ENCODE measurements at places on chromosomes 16 and 17.

- no peak for DNase-seq
These were observed 6.0 kb upstream of the TBC1D3B start for GRCh38 chr17:36182176-36183000.

- DNase-seq, result no peak
These were observed 2.0 kb downstream of the HOXB8 start for GRCh38 chr17:48612854-48613691.

DNA sequence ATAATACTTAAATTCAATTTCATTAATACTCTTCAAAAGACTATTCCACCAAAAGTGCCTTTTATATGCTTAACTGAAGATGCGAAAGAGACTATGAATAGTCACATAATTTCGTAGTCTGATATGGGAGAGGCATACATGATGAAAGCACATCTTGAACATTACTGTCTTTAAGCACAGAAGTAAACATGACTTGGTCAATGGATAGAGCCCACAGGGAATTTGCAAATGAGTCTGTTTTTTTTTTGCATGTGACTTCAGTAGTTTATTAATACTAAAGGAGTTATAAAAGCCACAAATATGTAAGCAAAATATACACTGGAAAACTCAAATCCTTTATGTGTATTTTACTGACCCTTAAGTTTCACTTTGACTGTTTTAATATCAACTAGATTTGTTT, 15.9 kb downstream of the ADPRM start:
- DNase-seq, result no peak

GRCh38 chr16:35296962-35297653, 1837.7 kb downstream of the TP53TG3F start:
- no peak for DNase-seq

- DNase-seq, result no peak
These were observed 510.6 kb downstream of the RBFOX1 start for GRCh38 chr16:7843261-7843660.

GRCh38 chr17:49312722-49313121, 49.3 kb downstream of the ZNF652 start:
- no peak for DNase-seq

DNA sequence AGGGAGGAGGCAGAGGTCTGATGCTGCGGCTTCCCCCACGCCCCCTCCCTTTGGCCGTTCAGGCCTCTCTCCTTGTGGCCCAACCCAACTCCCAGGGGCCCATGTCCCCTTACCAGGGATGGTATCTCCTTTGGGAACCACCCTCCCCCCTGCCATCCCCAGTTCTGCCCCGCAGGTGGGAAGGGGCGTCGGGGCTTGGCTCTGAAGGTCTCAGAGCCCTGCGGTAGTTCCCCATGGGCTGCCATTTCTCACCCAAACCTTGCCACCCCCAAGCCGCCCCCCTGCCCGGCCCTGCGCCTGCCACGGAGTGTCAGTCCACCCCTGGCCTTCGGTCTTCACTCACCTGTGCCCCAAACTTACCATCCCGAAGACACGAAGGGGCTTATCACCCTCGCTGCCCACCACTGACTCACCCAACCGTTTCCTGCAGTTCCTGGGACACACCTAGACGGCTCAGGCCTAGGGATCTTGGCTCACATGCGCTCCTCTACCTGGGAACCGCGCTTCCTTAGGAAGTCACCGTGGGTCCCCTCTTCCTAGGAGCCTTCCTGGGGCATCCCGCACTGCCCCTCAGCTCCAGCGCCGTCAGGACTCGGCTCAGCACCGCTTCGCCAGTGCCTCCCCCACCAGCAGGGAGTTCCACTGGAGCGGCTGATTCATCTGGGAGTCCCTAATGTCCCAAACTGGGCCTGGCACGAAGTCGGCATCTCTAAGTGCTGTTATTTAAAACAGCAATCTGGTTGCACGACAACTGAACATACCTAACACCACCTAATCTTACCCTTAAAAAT, 1.1 kb upstream of the DOC2A start:
- DNase-seq, result no peak

All from globus pallidus (tissue), 1 donor.